Progenitor cell of endocrine pancreas (in vitro differentiated cells): ENCODE measurements at places on chromosomes 5 and 9. TPM values are rescaled to one million over a fixed set of nuclear protein-coding genes. Genes with fewer than 3 reads are reported as not detected.

DNA sequence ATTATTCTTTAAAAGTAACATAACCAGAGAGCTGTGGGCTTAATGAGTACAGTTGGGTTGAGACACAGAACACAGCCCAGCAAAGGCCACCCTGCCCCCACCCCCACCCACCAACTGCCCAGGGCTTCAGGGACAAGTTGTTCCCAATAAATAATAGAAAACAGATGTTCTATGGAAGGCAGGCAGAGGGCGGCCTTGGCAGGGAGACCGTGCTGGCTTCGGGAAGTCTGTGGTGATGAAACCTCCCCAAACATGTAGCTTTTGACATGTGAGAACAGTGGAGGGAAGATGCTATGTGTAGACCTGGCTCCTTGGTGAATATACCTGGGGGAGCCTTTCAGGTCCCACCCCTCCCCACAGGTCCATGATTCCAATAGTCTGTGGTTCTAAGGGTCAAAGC lies 10.0 kb downstream of the TRAF1 start:
- H3K27ac ChIP-seq = no peak overlapping the region
- no peak overlapping the region for H3K4me3 ChIP-seq
- H3K4me1 ChIP-seq = peaks cover 2% of the 10 kb centered on the region
- H3K36me3 ChIP-seq = peaks cover 5% of the 10 kb centered on the region
- DNase-seq = no peak

The PLAC8L1 gene
- 1.5 and 2.0 TPM in 2 replicates for total RNA-seq

- H3K4me1 ChIP-seq = no peaks in the 10 kb centered on the region
- H3K4me3 ChIP-seq = no peak overlapping the region
- no peaks in the 10 kb centered on the region for H3K36me3 ChIP-seq
- H3K27me3 ChIP-seq = peaks cover 14% of the 10 kb centered on the region
- DNase-seq = no peak
- no peak overlapping the region for H3K27ac ChIP-seq
Observed at GRCh38 chr5:151663617-151664293, 23.0 kb downstream of the SPARC start.

DNA sequence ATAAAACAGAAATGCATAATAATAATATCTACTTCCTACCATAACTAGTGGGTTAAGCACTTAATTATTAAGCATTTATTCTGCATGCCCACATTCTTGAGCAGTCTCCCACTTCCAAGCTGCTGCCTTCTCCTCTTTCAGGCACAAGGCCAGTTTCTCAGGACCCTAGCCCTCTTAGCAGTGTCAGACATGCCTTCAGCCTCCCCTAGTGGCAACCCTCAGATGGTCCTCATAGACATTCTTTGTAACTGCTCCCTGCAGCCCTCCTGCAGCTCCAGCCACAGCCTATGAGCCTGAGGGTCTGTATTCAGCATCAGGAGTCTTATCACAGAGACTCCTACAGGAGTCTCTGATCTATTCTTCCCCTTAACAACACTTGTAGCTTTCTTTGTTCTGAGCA lies 3.9 kb downstream of the IL9 start:
- peaks cover 4% of the 10 kb centered on the region for H3K4me1 ChIP-seq
- no peak overlapping the region for H3K27ac ChIP-seq
- H3K36me3 ChIP-seq = no peaks in the 10 kb centered on the region
- no peak for DNase-seq
- H3K4me3 ChIP-seq = no peak overlapping the region

The RRAGA gene
- total RNA-seq = 52.6 and 53.3 TPM in 2 replicates

The STC2 gene
- total RNA-seq = 12.2 and 20.2 TPM in 2 replicates

DNA sequence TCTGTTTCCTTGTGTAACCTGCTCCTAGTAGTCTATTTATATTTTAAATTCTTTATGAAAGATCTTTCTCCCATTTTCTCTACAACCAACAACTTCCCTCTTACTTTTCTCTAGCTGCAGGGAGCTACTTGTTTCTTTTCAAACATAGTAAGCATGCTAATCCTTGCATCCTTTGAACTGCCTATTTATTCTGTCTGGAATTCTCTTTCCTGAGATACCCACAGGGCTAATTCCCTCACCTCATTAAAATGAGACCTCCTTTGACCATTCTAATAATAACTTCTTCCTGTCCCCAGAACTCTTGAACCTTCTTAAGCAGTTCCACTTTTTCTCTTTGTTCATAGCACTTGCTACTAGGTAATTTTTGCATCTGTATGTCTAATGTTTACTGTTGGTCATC lies 620.6 kb upstream of the CDH18 start:
- H3K36me3 ChIP-seq = no peaks in the 10 kb centered on the region
- no peak overlapping the region for H3K27ac ChIP-seq
- DNase-seq = no peak
- H3K4me3 ChIP-seq = no peak overlapping the region

DNA sequence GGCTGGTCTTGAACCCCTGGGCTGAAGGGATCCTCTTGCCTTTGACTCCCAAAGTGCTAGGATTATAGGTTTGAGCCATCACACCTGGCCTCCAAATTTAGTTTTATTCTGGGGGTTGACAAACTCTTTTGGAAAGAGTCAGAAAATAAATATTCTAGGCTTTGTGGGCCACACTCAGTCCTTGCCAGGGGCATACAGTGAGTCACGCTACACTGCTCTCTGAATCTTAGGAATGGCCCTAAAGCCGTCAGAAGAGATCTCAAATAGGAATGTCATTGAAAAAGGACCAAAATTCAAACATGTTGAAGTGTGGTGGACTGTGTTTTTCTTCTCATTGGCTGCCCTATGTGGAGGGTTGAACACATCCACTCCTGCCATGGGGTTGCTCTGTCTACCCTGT lies 127.7 kb upstream of the BASP1 start:
- no peak overlapping the region for H3K4me3 ChIP-seq
- no peak for DNase-seq
- peaks cover 3% of the 10 kb centered on the region for H3K27me3 ChIP-seq
- no peaks in the 10 kb centered on the region for H3K36me3 ChIP-seq

DNA sequence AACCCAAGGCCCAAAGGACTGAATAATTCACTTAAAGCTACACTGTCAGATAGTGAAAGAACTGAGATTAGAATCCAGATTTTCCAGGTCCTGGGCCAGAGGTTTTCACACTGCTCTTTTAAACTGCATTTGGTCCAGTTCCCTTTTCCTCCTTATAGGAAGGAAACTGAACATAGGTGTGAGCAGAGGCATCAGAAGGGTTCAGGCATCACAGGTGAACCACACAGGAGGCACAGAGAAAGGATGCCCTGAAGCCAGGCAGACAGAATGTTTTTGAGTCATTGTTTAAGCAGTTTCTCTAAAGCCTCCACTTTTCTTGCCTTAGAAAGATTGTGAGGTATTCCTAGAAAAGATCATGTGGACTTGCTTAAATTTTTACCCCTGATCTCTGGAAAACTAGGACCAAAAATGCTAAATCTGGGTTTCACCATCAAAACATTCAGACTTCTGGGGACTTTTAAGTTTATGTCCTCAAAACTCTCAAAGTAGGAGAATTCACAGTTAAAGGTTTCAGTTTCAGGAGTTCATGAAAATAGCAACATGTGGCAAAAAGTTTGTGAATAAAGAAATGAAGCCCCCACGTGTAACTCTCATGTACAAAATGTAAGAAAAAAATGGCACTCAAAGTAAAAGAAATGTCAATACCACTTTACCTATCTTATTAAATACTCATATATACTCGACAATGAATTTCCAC lies 386.1 kb downstream of the NTRK2 start:
- H3K27ac ChIP-seq = no peak overlapping the region
- H3K36me3 ChIP-seq = no peaks in the 10 kb centered on the region
- H3K27me3 ChIP-seq = no peaks in the 10 kb centered on the region
- H3K4me3 ChIP-seq = no peak overlapping the region

The SH3RF2 gene
- 16.7 and 17.6 TPM in 2 replicates for total RNA-seq
